ENCODE measurements at places on chromosomes 3 and 15.

DNA sequence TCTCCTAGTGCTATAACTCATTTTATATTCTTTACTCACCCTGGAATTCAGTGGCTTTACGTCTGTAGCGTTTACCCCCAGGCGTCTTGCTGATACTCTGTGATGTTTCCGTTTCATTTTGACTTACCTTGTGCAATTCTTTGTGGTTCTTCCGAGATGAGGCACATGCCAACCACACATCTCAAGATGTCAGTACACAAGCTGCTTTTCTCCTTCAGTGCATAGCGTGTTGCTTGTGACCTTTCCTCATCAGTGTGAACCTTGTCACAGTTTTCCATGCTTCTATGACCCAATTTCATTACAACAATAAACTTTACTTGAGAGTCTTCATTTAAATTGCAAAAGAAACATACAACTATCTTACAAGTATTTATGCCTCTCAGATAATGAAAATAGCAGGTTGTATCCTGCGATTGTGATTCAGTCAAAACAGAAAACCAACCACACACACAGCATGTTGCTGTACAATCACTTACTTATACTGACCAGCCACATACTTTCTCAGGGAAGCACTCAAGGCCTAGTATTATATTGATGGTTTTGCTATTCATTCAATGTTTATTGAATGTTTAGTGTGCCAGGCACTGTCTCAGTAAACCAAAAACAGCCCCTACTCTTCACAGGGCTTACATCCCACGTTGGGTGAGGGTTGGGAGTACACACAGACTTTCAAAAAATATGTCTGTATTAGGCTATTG is 4.6 kb upstream of the TBL1XR1 start:
- DNase-seq, result no peak

- DNase-seq, result no peak
These were observed 39.6 kb downstream of the DAPK2 start for GRCh38 chr15:64006642-64007041.

DNA sequence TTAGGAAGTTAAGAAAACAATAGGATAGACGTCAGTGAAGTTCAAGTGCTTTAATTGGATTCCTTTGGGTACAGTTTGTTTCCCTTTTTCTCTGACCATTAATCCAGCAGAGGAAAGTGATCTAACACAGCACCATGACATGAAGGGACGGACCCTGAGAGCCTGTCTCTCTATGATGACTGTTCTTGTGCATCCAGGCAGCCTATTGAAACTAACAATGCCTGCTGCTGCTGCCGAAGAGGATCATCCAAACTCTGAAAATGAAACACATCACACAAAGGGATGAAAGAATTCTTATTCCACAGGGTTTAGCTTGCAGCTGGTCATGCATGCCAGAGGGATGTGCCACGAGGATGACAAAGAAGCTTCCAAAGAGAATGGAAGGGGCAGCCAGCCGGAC is 75.5 kb downstream of the ZBTB20 start:
- DNase-seq, result no peak

GRCh38 chr3:177149106-177149505 is 48.2 kb downstream of the TBL1XR1 start:
- no peak for DNase-seq

GRCh38 chr3:55160241-55160983 is 232.6 kb upstream of the LRTM1 start:
- DNase-seq, result no peak

- DNase-seq, result no peak
These were observed 75.9 kb upstream of the SPRED1 start for GRCh38 chr15:38176691-38177090.

DNA sequence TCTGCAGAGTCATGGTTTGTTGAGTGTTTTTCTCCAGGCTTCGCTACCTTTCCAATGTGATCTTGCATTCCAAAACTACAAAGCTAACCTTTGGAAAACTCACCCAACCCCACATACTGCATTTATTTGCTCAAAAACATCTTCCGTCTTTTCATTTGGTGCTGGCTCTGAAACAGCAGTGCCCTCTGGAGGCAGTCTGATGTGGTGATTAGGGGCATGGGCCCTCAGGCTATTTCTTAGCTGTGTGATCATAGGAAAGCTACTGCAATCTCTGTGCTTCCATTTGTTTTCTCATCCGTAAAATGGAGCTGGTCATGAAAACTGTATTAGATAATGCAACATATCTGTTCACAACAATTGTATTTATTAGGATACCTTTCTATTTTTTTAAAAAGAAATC is 47.0 kb downstream of the MTHFS start:
- no peak for DNase-seq

GRCh38 chr3:46897031-46897430 is 19.5 kb downstream of the PTH1R start:
- no peak for DNase-seq

DNA sequence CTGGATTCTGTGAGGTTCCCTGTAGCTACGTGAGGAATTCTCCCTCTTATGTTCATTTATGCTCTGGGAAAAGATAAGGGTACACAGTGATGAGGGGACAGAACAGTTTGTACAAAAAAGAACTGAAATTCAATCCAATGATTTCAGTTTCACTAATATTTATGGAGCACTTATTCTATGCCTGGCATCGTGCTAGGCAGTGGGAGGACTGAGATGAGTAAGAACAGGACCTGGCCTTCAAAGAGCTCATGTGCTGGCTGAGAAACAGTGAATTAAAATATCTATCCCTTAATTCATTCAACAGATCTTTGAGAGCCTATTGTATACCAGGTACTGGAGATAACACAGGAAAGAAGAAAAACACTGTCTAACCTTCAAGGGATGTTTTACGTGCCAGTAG is 22.2 kb downstream of the SSR3 start:
- no peak for DNase-seq

GRCh38 chr3:31010491-31010890 is 116.0 kb upstream of the GADL1 start:
- no peak for DNase-seq

DNA sequence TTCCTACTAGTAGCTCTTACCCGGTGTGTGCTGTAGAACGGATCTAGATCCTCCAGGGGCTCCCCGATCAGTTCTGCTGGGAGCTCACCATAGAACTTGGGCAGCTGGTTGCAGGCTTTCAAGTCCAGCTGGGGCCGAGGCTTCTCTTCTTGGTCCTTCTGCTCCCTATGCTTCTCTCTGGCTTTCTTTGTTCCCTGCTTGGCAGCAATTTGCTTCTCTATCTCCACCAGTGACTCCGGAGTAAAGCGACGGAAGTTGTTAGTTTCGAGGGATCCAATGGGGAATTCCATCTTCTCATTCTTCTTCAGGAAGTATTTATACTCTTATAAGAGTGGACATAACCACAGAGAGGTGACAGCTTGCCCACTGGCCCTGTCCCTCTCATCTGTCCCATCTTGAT is 22.3 kb downstream of the SCN10A start:
- no peak for DNase-seq

DNA sequence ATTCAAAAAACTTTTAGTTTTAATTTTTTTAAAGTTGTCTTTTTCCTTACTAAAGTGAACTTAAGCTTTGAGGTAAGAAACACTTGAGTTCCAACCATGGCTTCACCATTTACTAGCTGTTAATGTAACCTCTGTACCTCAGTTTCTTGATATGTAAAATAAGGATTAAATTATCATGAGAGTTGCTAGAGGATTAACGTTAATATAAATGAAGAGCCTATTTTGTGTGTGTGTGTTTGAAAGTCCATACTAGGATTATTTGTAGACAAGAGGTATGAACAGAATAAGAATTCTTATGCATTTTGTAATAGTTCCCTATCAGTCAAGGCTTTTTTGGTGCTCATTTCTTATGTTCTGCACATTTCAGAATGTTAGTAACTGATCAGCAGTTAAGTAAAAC is 93.7 kb downstream of the MME start:
- DNase-seq, result no peak
